Activated naive CD4-positive, alpha-beta T cell treated with anti-CD3 and anti-CD28 coated beads, Interleukin-2, amount 50 U/mL, for 72 hours (primary cell): ENCODE measurements at places on chromosomes 2 and 18.

GRCh38 chr2:174717273-174717672 lies 47.0 kb downstream of the CHRNA1 start:
- DNase-seq = peak; percentile 21

DNA sequence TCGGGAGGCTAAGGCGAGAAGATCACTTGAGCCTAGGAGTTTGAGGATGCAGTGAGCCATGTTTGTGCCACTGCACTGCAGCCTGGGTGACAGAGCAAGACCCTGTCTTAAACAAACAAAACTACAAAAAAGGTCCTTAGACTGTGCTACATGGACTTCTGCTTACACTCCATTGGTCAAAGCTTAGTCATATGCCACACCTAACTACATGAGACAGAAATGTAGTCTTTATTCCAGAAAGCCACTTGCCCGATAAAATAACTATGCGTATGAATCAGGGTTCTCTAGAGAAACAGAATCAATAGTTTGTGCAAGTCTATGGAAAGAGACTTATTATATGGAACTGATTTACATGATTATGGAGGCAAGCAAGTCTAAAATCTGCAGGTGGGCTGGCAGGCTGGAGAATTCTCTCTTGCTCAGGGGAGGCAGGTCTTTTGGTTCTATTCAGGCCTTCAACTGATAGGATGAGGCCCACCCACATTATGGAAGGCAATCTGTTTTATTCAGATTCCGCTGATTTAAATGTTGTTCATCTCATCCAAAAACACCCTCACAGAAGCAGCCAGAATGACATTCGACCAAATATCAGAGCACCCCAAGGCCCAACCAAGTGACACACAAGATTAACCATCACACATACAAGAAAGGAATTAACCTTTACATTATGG lies 114.4 kb upstream of the SIX2 start:
- no peak for DNase-seq

GRCh38 chr2:210195101-210195852 lies 24.1 kb upstream of the KANSL1L start:
- no peak for DNase-seq

DNA sequence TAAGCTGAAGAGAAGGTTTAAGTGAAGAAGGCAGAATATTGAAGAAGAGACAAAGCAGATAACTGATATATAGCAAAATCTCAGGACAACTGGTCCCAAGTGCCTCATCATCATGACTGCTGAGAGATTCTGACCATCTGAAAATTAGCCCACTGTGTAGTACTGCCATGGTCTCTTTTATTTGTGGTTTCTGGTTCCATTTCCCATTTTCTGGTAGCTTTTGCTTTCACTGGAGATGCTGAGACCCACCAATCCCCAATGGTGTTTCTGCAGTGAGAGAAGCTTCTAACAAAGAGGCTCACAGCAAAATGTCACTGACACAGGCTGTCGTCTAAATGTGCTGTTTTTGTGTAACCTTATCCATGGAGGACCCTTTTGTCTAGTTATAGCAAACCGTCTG lies 79.5 kb downstream of the TMEM163 start:
- DNase-seq = no peak

DNA sequence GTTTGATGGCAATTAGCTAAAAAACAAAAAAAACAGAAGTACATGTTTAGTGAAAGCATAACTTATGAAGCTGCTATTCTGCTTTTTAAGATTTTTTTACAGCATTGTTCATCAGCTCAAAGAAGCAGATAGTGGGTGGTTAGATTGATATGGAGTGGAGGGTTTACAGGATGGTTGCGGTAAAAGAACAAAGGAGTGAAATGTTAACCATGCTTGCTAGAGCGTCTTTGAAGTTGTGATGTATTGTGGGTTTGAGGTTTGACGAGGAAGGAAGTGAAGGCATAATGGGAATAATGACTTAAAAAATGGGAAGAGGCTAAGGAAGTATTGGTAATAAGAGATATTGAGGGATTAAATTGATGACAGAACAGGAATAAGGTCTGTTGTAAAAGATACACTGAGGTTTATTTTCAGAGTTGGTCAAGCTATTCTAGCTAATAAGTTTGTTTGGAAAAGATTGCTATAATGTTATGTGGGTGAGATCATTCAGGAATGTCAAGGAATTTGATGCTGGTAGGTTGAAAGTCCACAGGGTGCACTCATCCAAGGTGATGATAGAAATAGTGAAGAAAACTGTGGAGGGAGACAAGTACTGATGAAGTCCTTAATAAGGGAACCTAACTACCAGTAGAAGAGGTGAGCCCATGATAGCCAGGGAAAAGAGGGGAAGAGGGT lies 14.6 kb downstream of the SPOPL start:
- DNase-seq = no peak

- no peak for DNase-seq
Measured at GRCh38 chr18:48488388-48488850, 50.4 kb upstream of the CTIF start.

DNA sequence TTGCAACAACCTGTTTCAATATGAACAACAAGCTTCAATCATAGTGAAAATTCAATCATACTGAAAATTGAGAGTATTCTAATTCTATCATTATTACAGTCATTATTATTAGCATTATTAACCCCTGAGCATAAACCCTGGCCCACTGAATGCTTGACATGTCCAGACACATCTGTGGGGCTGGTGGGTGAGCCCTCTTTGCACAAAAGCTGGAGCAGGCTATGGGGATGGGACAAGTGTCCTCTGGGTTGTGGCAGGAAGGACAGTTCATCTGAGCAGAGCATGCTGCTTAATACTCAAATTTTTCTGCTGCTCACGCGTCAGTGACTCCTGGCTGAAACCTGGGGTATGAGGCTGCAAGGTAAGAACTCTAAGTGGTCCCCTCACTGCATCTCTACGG lies 451.1 kb upstream of the POU3F3 start:
- no peak for DNase-seq

GRCh38 chr2:31079665-31080064 lies 58.6 kb downstream of the GALNT14 start:
- DNase-seq = no peak

DNA sequence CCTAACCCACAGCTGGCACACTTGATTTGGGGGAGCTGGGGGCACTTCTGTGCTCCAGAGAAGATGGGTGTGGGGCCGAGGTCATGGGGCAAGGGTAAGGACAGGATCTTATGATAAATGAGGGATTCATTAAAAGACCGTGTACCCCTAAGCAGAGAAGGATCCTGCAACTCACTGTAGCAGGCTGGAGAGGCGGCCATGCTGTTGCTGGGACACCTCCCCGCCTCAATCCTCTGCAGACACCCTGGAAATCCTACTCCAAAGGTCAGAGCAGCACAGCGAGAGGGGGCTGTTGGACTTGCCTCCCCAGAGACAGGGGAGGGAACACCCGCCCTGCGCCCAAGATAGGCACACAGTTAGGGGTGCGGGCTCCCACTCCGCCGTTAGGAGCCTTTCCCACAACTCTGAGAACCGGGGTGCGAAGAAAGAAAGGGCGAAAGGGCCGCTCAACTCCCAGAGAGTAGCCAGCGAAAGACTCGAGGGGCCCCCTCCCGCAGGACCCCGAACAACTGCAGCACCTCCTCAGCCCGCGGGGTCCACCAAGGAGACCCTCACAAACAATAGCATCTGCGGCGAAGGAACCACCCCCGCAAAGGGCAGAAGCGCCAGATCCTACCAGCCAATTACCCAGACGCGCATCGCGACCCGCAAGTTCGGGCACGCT lies 1.4 kb downstream of the PARD6G start:
- no peak for DNase-seq

DNA sequence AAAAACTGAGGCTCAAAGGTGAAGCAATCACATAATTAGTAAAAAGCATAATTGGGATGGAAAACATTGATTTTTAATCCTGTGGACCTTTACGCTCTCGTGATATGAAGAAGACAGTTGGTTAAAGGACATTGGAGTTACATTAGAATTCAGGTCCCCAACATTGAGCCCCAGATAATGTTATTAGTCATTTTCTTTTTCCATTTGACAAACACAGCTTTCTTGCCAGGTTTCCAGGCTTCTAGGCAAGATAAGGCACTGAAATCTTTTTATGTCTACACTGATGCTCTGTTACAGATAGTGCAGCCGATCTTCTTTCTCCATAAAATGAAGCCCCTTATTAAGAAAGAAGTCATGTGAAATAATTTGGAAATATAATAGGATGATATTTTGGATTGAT lies 38.5 kb downstream of the MYO3B start:
- no peak for DNase-seq

DNA sequence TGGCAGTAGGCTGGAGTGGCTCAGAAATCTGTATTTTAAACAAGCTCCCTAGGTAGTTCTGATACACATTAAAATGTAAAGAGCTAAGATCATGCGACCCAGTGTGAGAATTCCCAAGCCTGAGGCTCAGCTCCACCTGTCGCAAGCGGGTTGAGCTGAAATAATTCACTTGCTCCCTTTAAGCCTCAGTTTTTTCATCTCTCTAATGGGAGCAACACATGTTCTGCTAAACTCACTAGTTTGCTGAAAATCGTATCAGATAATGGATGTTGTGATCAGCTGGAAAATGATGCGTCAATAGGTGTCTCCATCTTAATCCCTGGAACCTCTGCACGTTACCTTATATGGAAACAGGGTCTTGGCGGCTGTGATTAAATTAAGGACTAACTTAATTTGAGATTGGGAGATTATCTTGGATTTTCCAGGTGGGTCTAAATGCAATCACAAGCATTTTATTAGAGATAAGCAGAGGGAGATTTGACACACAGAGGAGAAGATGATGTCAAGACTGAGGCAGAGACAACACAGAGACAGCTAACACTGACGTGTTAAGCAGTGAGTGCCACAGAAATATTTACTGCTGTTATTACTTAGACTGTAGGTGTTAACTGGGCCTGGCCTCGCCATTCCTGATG lies 53.0 kb downstream of the POMC start:
- no peak for DNase-seq

DNA sequence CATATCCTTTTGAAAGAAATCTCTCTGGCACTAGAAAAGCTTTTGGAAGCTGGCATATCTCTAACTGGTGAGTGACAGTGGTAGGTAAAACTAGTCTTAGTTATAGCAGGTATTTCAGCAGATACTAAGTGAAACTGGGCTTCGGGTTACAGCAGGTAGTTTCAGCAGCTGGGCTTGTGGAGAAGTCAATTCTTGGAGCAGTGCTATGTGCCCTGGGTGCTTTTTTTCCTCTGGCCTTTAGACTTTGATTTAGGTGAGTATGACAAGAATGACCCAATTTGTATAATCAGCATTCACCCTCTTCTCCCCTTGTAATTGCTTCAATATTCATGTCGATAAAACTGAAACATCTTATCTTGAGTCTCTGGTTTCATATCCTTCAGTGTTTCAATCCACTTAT lies 123.1 kb downstream of the KYNU start:
- DNase-seq = no peak

- no peak for DNase-seq
Measured at GRCh38 chr18:22524783-22525182, 107.1 kb upstream of the CTAGE1 start.

GRCh38 chr2:157899125-157899839 lies 23.2 kb upstream of the ACVR1 start:
- peak; percentile 31 for DNase-seq

DNA sequence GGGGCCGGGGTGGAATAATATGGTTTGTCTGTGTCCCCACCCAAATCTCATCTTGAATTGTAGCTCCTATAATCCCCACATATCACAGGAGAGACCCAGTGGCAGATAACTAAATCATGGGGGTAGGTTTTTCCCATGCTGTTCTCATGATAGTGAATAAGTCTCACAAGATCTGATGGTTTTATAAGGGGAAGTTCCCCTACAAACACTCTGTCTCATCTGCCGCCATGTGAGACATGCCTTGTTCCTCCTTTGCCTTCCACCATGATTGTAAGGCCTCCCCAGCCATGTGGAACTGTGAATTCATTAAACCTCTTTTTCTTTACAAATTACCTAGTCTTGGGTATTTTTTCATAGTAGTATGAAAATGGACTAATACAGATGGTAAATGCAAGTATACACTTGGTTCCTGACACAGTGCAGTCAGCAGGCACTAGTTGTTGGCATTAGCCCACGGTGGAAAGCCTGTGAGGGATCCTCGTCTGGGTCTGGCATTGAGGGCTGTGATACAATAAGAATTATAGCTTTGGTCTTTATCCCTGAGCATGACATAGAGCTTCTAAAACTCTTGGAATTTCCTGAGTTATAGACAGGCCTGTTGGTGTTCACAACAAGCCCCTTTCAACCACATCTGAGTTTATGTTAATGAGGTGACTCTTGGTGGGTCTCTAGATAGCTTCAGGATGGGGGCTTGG lies 135.8 kb downstream of the CABLES1 start:
- DNase-seq = no peak

GRCh38 chr2:218332920-218333645 lies 23.6 kb upstream of the CATIP start:
- no peak for DNase-seq

DNA sequence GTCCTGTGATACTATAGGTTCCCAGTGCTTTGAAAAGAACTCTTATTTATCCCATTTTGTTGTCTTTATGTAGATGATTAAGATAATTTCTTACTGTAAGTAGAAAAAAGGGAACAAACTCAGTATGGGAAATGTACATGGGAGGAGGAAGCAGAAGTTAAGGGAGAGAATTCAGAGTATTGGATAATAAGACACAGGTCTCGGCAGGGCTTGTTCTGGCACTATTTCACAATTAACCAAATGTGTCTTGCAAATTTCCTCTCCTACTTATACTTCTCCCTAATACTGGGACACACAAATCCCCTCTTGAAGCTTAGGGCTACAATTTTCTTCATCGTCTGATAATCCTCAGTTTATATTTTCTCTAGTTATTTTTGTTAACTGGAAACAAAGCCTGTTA lies 744.0 kb downstream of the ADCYAP1 start:
- no peak for DNase-seq

GRCh38 chr2:45883603-45884000 lies 232.1 kb downstream of the PRKCE start:
- DNase-seq = no peak

DNA sequence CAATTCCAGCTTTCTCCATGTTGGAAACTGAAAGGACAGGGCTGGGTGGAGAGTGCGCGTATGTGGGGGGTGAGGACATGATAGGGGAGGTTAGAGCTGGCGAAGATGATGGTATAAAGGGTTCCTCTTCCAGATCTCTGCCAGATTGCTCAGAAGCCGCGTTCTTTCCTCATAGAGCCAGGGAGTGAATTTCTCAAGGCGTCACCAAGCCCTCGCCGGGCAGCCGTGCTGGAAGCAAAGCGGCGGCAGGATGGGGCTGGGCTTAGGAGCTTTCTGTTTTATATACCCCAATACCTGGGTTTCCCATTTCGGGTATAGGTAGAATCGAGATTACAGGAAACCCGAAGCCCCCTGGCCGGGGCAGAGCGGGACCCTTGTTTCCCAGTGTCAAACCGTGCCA lies 43.8 kb downstream of the DDX18 start:
- no peak for DNase-seq

DNA sequence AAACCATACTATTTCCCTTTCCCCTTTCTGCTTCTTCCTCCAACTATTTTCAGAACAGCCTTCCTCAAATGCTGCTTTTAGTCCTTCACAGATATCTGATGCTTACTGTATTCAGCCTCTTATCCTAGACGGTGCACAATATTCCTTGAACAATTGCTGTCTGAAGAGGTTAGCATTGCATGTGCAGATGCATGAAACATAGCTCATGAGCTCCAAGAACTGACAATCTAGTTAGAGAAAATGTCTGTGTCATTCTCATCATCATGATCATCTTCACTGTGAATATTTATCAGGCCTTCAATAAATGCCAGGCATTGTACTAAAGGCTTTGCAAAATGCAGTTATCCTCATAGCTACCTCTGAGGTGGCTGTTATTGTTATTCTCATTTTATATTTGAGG lies 190.7 kb downstream of the DNER start:
- no peak for DNase-seq

GRCh38 chr2:214895469-214895868 lies 86.0 kb upstream of the BARD1 start:
- no peak for DNase-seq

- DNase-seq = no peak
Measured at GRCh38 chr2:192827735-192828134, 633.0 kb upstream of the TMEFF2 start.
